ENCODE measurements at places on chromosomes 1 and 21.

DNA sequence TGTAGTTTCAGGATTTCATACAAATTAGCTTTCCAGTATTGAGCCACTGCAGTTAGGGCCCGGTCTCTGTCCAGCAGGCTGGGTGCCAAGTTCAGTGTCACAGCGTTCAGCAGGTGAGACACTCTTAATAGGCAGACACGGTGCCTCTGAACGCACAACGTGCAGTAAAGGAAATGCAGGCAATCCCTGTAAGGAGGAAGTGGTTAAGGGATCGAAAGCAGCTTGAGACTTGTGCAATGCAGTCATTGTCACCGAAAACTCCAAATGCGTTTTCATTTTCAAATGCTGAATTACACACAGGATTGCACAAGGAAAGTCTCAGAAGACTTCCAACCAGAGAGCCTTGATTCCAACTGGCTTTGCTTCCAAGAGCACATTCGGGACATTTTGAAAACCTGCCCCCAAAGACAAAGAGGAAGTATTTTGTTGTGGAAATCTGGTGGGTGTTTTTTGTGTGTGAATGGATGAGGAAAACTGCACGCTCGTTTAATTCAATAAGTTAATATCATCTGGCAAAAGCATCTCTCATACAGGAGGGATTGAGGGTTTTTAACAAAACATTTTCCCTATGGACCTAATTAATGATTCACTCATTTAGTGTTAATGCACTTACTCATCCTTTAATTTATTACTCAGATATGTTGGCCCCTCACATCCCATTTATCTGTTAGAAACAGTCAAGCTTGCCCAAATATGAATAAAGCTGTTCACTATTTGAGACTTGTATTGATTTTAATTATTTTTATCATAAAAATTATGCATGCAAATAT lies 61.6 kb downstream of the PTGS2 start:
- DNase-seq = peak; percentile 32

DNA sequence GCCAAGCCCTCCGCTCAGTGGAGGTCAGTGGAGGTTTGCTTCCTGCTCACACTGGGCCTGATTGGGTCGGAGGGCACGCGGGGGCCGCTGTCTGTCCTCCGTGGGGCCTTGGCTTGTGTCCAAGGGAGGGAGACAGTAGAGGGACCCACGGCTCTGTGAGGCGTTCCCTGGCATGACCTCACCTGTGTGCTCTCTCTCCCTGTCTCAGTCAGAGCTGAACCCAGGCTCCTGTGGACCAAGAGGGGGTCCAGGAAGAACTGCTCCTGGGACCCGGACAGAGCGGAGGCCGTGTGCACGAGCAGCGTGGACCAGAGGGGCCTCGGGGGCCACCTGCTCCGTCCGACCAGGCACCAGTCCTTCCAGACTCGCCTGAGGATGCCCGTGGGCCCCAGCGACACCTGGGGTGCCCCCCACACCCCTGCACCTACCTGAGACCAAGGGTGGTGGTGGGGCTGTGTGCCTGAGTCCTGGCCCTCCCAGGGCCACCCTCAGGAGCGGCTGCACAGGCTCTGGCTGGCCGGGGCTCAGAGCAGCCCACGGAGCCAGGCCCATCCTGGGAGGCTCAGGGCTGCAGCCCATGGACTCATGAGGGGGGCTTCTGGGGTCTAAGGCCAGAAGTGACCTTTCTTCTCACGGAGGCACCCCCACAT lies 13.3 kb upstream of the TTLL10 start:
- no peak for DNase-seq

DNA sequence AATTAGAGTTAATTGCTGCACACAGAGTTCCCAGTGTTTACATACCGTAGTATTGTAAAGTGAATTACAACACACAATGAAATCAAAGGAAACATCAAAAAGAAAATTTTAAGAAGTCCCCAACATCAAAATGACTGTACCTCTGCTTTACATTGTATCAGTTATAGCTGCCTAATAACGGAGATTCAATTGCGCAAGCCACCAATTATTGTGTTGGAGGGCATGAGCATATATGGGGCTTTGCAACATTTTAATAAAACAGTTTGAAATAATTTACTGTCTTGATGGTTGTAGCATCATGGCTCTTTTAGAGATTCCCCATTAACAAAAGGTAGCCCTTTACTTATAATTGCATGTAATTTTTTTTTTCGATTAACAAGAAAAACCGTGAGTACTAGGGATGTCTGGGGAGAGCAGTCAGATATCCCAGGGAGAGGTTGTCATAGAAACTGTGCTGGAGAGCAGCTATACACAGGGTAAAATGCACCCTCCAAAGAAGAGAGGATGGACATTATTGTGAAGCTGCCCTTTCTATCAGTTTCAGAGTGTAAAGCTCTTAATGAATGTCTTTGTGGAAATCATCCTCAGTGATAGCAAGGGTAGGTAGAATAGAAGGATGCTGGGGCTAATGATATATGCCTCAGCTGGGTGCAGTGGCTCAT lies 55.9 kb upstream of the BTG3 start:
- DNase-seq = no peak

GRCh38 chr1:150362721-150363425 lies 1.1 kb upstream of the RPRD2 start:
- DNase-seq = peak; percentile 92

GRCh38 chr1:42280821-42281220 lies 54.2 kb downstream of the FOXJ3 start:
- DNase-seq = no peak

All from SHP77 treated with DMSO at 0.1 percent for 48 hours (cell line).